ENCODE measurements at places on chromosomes 2 and 18.

GRCh38 chr2:238930216-238930615 is 82.3 kb downstream of the TWIST2 start:
- DNase-seq = no peak

GRCh38 chr18:24118750-24119577 is 19.9 kb upstream of the CABYR start:
- peak; percentile 78 for DNase-seq

DNA sequence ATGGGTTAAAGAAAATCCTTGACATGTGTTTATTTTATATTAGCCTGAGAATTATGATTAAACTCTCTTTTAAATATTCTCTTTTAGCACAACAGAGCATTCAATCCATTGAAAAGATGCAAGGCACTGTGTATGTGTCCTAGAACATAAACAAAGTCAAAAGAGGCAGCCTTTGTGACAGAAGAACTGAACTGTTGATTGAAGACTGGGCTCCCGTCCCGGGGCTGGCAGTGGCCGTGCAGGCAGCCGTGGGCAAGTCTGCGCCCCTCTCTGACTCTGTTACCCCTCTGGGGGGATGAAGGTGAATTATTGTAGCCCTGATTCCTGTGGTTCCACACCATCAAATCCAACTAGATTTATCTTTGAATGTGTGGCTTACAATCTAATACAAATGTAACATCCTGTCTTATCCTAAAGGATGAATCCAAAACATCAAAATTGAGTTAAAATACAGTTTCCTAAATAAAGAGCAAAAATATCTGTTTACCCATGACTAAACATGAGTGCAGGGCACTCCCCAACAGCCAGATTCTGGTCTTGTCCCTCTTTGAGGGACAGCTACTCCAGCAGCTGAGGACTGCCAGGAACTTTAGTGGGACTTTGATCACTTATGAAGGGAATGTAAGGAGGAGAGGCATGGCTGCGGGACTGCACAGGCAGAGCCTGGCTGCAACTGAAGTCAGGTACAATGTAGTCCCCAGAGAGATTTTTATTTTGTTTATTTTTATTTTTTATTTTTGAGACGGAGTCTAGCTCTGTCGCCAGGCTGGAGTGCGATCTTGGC is 37.3 kb upstream of the SH3BP4 start:
- DNase-seq = no peak

DNA sequence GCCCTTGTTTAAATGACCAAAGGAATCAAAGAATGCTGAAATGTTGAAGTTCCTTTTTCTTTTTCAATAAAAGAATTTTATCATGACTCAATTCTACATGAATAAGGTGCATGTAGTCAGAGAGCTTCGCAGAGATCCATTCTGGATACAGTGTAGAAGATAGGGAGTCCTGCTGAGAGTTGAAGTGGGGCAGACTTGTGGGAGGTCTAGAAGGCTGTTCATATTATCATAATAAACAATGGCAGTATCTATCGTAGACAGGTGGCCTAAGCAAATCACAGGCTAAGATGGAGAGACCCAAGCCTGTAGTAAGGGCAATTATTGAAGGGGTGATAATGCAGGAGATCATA is 1322.0 kb upstream of the CELF4 start:
- no peak for DNase-seq

DNA sequence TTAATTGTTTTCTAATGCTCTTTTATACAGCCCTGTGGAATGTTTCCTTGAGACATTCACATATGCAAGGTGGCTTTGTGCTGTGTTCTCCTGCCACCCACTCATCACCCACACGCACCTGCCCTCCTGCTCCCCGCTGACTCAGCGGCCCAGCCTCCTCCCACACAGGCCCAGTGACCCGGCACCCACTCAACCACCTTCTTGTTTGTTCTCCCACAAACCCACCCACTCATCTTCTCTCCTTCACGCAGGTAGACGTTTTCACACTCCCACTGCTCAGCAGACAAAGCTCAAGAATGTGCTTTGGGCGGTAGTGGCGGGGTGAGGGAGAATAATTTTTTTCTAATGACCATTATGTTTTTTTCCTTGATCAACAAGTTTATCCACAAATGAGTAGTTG is 28.6 kb upstream of the NEMP2 start:
- peak; percentile 36 for DNase-seq

- DNase-seq = no peak
Observed at GRCh38 chr2:76711490-76711889, 810.7 kb downstream of the LRRTM4 start.

- DNase-seq = no peak
Observed at GRCh38 chr18:45363196-45363595, 252.1 kb upstream of the SLC14A2 start.

DNA sequence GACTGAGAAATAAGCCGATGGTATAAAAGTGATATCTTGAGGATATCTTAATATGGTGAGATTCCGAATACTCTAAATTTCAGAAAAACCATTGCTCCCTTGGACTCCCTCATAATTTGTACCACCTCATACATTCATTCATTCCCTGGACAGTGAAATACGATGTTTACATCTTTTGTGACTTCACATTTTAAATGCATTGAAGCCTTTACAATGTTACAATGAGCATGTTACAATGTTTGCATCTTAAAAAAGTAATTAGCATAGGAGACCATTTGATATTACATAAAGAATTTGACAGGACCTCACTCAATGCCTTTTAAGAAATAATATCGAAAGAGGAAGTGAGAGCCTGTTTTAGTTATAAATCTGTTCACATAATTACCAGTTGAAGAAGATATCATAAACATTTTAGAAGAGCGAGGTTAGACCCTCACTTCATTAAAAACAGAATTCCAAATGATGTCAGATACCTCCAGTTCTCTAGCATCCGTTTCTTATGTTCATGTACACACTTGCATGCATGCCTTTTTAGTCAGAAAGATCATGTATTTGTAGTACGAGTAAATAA is 372.0 kb downstream of the ARHGAP15 start:
- no peak for DNase-seq

DNA sequence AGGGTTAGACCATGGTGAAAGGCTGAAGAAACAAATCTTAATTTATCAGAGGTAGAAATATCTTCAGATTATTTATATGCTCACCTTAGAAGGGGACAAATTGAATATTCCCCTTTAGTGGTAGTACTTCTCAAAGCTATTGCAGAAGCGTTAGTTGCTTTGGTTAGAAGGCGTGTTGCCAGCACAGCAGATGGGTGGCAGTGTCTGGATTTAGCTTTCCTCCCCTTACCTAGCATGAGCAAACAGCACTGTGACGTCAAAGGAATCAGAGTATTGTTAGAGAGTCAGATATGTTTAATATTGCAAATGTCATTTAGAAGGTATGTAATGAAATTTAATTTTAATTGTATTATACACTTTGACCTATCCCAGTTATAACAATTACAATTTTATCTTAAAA is 27.2 kb upstream of the GALR1 start:
- no peak for DNase-seq

- peak; percentile 69 for DNase-seq
Observed at GRCh38 chr2:127829845-127830246, 18.9 kb upstream of the WDR33 start.

DNA sequence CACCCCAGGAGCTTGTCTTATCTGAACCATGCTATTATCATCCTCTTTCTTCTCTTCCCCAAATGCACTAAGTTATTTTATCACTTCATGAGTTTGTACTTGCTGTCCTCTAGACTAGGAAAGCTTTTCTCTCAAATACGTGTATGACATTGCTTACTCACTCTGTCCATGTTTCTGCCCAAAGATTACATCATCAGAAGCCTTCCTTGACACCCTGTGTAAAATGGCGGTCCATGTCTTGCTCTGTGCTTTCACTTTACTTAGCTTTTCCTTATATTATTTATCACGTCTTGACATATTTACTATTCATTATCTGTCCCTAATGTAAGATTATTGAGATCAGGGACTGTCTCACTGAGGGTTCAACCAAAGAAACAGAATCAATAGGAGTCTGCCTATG is 196.1 kb upstream of the ZEB2 start:
- DNase-seq = no peak

GRCh38 chr2:236627841-236628240 is 58.2 kb downstream of the ACKR3 start:
- DNase-seq = no peak

DNA sequence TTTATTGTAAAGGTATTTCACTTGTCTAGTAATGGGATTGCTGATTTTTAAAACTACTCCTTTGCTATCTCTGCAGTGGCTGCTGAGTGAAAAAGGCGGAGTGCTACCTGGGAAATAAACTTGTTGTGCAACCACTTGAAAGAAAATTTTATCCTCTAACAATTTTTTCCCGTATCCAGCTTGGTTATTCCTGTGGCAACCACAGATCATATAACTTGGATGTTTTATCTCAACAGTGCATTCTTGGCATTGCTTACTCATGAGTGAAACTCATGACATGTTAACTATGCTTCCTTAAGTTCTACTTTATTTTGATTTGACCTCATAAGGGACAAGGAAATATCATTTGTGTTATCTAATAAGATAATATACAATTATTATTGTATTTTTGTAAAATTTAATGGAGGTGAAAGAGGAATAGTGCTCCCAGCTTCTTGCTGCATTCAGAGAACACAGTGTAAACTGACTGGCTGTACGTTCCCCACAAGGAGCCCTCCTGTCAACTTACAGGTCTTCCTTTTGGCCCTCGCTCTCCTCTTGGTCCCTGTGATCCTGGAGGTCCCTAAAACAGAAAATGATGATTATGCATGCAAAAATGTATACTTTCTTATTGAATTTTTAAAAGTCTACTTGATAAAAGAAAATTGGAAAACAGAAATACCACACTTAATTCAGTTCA is 82.7 kb downstream of the COL5A2 start:
- no peak for DNase-seq

DNA sequence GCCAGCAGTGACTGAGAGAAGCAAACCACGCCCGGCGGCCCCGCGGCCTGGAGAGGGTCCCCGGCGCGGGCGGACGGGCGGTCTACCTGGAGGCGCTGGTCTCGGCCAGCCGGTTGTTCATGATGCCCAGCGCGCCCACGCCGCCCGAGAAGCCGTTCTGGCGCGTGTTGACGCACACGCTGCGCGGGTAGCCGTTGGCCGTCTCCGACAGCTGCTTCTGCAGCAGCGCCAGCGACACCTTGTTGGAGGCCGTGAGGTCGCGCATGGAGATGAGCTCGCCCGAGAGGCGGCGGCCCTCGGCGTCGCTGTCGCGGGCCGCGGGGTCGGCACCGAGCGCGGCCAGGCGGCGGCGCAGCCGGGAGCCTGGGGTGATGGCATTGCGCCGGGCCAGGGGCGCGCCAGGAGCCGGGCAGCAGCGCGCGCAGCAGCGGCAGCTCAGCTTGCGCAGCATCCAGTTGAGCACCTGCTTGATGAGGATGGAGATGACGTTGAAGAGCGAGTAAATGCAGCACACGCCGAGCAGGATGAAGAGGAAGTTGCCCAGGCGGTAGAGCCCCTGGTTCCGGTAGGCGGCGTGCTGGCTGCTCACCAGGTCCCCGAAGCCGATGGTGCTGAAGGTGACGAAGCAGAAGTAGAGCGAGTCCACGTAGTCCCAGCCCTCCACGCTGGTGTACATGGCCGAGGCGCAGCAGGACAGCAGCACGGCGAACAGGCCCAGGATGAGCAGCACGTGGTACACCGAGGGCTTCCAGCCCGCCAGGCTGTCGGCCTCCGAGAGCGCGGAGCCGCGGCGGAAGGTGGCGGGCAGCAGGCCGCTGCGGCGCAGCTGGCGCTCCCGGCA is 118.1 kb downstream of the MSH2 start:
- peak; percentile 73 for DNase-seq

DNA sequence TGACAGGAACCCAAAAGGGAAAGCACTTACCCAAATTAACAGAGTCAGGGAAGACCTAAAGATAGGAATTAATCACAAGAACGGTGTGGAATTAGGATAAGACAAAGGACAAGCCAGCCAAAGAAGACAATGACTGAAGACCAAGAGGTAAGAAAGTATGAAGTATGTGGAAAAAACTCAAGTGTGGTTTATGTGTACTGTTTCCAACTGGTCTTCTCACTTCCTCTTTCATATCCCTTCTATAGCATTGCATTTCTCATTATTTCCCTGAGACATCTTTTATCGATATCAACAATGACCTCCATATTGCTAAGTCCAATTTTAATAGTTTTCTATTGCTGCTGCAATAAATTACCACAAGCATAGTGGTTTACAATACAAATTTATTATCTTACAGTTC is 313.5 kb upstream of the SLC39A10 start:
- no peak for DNase-seq

DNA sequence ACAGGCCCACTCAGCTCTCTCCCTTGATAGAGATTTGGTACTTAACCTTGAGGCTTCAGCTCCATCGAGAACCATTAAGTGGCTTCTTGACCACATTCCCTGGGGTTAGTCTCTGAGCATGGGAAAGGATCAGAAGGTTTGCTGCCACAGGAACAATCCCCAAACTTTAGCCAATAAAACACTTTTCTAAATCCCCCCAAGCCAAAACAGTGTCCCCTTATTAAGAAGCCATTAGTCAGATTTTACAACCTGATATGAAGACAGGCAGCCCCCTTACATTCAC is 37.7 kb upstream of the SLC8A1 start:
- DNase-seq = no peak

DNA sequence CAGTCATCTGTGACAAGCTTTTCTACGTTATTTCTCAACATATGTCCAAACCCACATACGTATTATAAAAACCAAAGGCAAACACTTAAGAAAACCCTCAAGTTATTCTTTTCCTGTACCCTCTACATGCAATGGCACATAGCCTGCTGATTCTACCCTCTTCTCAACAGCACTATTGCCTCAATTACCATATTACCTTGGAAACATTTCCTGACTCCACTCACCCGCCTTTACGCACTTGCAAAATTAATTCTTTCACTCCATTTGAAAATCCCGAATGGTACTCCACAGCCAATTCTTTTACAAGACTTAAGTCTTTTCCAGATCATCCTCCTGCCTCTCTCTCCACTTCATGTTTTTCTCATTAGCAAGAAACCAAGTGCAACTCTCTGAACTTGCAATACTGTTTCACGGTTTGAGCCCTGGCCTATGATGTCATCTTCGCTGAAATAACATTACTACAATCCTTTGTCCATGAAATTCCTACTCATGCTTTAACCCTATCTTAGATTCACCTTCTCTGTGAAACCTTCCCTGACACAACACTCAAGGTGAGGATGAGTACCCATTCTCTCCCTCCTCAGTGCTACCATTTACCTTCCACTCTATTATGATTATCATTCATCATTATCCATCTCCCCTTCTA is 29.0 kb downstream of the SESTD1 start:
- DNase-seq = no peak

- no peak for DNase-seq
Observed at GRCh38 chr2:227888289-227888688, 16.9 kb downstream of the DAW1 start.

GRCh38 chr2:55452879-55453278 is 33.2 kb upstream of the CCDC88A start:
- DNase-seq = no peak

DNA sequence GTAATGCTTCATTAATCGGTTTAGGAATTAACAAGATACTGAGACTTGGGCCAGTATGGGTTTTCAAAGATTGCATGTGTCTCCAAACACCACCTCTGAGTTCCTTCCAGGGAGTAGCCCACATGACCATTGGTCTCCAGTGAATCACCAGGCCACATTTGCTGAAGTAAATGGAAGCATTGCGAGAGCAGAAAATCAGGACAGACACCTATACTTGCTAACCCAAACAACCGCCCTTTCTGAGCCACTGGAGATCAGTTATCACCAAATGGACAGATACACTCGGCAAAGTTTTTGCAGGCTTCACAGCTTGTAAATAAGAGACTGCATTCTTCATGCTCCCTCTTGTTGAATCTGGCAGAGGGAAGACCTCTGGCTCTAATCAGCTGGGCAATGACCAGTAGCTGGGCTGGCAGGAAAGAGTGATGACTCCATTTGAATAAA is 40.9 kb downstream of the GATA6 start:
- DNase-seq = no peak
